Keratinocyte (primary cell): ENCODE measurements at places on chromosomes 2 and 18. TPM values are rescaled to one million over a fixed set of nuclear protein-coding genes. Genes with fewer than 3 reads are reported as not detected.

GRCh38 chr18:74856928-74857327 is 259.3 kb downstream of the ZNF407 start:
- no peak for DNase-seq

GRCh38 chr2:221060376-221060775 is 511.7 kb downstream of the EPHA4 start:
- no peak for DNase-seq

SRSF7 gene
- 193 to 316 TPM (median 229 TPM) in 3 replicates for polyA plus RNA-seq

SNX17 gene
- polyA plus RNA-seq = 79.4 to 101 TPM (median 83.3 TPM) in 3 replicates

LOXL3 gene
- polyA plus RNA-seq = 0.21 to 0.57 TPM (median 0.26 TPM) in 3 replicates

HOXD8 gene
- 0.05 TPM in 1 of 3 replicates, not detected in the others for polyA plus RNA-seq

GRCh38 chr2:197167608-197168314 is 142.8 kb downstream of the ANKRD44 start:
- DNase-seq = no peak

BOLL gene
- polyA plus RNA-seq = not detected in 3 replicates

TNS1 gene
- polyA plus RNA-seq = 1.7 to 2.9 TPM (median 2.5 TPM) in 3 replicates

LCT gene
- polyA plus RNA-seq = 0.01 TPM in 1 of 3 replicates, not detected in the others

DNA sequence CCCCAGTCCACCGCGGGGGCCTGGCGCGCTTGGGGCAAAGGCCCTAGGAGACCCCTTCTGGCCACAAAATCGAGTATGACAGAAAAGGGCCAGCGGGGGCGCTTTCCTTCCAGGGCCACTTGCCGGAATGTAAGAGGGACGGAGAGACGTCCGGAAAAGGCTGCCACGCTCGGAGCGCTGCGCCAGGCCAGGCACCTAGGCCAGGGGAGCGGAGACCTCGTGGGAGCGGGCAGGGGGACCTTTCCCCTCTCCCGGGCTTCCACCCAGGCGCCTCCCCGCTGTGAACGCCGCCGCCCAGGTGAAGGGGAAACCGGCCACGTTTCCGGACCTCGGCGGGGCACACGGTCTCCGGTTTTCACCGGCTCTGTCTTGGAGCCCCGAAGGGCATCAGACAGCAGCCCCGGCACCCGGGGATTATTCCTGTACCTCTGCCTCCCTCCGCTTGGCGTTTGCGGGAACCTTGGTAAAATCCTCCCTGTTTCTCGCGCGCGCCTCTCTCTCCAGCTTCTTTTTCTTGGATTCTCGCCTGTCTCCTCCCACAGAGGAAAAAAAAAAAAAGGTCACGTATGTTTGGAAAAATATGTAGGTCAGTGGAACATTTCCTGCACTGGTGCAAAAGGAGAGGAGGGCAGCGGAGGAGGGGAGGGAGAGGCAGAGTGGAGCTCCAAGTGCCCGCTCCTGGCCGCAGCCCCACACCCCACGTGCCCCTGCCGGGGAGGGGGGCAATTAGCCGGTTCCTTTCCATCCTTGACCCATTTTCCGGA is 1.2 kb upstream of the NPAS2 start:
- DNase-seq = no peak

ROCK1 gene
- polyA plus RNA-seq = 14.8 to 25.9 TPM (median 16.1 TPM) in 3 replicates

DNA sequence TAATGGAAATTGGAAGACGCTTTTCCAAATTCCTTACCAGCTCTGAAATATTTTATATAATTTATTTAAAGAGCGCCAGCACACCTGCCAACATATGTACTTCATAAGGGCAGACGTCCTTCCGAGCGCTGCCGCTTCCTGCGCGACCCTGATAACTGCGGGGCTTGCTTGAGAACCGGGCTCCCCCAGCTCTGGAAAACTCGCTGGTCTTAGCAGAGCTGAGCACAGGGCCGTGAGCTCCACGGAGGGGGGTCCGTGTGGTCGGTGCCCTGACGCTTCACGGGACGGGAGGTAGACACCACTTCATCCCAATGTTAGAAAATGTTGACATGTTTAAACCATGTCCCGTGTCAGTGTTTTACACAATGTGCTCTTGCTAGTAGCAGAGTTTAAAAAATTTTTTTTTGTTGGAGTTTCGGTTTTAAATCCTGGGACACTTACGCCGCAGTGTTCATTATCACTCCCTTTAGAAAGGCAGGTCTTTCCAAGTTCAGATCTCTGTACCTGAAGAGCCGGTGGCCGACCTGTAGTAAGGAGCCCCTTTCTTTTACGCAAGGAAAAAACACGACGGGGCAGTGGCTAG is 1.6 kb downstream of the NFATC1 start:
- no peak for DNase-seq

DNA sequence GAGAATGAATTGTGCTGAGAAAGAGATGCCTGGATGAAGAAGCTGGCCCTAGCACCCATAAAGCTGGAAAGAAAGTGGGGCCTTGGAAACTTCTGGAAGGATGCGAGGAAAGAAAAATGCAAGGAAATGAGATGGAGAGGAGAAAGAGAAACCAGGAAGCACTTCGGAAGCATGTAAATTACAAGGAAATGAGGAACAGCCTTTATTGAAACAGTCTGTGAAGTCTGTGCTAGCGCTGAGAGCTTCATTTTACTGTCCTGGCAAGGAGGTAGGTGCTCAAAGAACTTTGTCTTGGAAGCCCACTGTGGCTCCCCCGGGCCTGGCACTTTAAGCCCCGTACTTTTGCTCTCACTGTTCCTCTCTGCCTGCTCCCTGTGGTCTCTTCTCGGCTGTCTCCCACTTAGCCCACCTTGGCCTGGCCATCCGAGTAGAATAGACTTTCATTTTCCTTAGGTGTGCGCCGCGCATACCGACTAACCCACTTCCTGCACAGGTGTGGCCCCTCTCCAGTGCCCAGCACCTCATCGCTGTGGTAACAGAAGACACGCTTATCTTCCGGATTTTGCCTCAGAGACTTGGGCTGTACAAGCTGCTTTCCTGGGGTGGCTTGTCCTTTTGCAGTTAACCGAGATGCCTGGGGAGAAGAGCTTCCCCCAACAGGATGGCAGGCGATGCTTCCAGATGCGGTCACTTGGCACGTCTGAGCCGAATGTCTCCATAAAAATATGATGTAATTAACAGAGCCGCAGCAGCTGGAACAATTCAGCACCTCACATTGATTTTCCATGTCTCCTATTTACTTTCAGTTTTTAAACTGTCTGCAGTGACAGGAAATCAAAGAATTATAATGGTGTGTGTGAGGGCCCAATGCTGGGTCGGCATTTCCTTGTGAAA is 199.6 kb downstream of the HRH4 start:
- no peak for DNase-seq

DNA sequence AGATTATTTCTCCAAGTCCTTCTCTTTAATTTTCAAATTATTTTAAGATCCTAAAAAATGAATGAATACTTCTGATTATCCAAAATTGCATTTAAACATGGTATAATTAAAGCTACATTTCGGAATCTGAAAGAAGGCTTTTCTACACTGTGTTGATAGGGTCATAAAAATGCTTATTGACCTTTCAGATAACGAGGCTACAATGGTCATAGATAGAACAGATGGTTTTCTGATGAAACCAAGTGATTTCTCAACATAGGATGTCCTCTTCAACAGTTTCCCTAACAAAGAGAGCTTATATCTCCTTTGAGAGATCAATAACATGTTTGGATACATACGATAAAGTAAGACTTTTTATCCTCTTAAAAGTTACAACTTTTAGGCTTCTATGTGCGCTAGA is 201.1 kb downstream of the PTH2R start:
- no peak for DNase-seq

GRCh38 chr2:134999521-134999920 is 47.7 kb downstream of the MAP3K19 start:
- no peak for DNase-seq

PLEK gene
- 0.04 to 0.28 TPM in 2 of 3 replicates, not detected in the other for polyA plus RNA-seq

RFTN2 gene
- 0.18 to 0.37 TPM (median 0.25 TPM) in 3 replicates for polyA plus RNA-seq

CHRNG gene
- not detected in 3 replicates for polyA plus RNA-seq

ASB18 gene
- not detected in 3 replicates for polyA plus RNA-seq

GRCh38 chr2:240436683-240437550 is 1.5 kb downstream of the GPC1 start:
- no peak for DNase-seq

- no peak for DNase-seq
Observed at GRCh38 chr2:218145124-218145523, 19.3 kb downstream of the CXCR2 start.

DNA sequence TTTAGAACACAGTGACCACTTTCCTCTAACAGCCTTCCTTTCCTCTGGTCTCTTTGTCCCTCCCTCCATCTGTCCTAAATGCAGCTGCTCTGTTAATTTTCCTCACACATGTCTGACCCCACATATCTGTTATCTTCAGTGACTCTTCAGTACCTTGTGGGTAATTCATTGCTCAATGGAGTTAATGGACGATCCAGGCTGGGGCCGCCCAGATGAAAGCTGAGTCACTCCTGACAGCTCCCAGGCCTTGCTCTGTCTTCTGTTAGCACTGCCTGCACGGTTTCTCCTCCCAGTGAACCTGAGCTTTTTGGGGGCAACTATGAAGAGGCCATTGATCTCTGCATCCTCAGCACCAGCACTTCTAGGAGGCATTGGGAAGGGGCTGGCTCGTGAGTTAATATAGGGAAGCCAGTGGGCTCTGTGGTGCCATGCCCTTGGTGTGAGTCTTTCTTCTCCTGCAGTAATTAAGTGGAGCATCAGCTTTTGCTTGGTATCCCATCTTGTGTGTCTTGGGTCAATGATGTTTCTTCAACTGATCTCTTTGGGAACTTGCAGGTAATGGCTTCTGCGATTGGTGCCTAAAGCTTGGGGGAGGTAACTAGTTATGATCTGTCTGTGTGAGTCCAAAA is 67.3 kb downstream of the SNORC start:
- no peak for DNase-seq

FAM237A gene
- polyA plus RNA-seq = not detected in 3 replicates

KRCC1 gene
- 12.4 to 21.1 TPM (median 16.2 TPM) in 3 replicates for polyA plus RNA-seq

GRB14 gene
- 1.4 to 4.2 TPM (median 2.3 TPM) in 3 replicates for polyA plus RNA-seq

STARD6 gene
- polyA plus RNA-seq = 0.30 TPM in 1 of 3 replicates, not detected in the others

GREB1 gene
- polyA plus RNA-seq = 0.02 to 0.13 TPM (median 0.03 TPM) in 3 replicates

DNA sequence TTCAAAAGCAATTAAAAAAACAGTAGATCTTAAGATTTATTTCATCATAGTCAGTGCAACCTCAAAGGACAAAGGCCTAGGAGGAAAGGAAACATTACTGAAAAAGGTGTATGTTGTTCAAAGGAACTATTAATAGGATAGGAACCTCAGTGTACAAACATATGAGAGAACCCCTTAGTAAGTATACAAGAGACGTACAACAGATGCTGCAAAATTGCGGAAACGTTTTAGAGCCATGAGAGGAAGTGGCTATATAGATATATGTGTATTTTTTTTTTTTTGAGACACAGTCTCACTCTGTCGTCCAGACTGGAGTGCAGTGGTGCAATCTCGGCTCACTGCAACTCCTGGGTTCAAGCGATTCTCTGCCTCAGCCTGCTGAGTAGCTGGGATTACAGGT is 22.2 kb downstream of the PIK3C3 start:
- no peak for DNase-seq

TSPYL6 gene
- polyA plus RNA-seq = not detected in 3 replicates

DNA sequence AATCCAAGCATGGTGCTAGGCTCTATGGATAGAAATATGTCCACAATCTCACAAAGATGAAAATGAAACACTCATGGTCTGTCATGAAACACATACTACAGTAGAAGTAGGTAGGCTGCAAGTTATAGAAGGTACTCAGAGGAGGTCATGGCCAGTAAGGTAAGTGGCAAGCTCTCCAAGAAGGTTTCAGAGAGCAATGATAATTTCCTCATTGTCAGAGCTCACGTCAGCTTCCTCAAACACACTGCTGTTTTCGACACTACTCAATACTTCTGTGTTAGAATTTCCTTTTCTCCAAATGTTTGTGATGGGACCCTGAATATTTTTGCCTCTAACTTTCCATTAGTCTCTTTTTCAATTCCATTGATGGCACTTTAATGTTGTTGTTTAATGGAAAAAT is 25.5 kb downstream of the CCDC141 start:
- DNase-seq = no peak

TNFAIP6 gene
- 0.12 to 0.21 TPM in 2 of 3 replicates, not detected in the other for polyA plus RNA-seq

- no peak for DNase-seq
Observed at GRCh38 chr18:26215247-26215970, 10.8 kb upstream of the TAF4B start.

DNA sequence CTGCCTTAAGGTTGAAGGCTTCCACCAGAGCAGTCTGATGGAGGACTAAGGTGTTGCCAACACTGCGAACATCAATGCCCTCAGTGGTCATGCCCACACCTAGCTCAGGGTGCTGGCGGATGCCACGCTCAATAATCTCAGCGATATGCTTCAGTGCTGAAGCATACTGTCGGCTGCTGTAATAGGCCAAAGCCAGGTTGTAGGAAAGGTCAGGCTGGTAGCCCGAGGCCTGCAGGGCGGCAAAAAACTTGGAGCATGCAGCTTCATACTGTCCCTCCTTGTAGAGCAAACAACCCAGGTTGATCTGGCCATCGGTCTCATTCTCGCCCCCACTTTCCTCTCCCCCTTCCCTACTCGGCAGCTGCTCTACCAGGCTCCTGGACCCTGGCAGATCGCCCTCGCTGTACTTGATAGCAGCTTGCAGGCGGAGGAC is 159.4 kb downstream of the AGPS start:
- DNase-seq = no peak

GRCh38 chr2:50556934-50557575 is 474.9 kb downstream of the NRXN1 start:
- DNase-seq = no peak

DNA sequence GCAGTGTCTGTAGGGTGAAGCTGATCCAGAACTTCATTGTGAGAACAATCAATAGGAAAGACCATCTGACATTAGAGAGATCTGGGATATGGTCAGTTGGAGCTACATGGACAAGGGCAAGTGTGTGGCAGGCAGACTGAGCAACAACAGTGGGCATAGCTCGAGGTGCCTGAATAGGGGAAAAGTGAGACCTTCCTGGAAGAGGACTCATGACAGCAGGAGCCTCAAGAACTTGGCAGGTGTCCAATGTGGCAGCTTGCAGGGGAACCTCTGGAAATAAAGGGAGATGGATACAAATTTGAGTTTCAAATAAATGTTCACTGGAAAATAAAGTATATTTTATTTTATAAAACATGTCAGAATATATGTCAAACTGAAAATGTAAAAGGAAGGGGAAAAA is 117.9 kb downstream of the TANC1 start:
- no peak for DNase-seq

DNA sequence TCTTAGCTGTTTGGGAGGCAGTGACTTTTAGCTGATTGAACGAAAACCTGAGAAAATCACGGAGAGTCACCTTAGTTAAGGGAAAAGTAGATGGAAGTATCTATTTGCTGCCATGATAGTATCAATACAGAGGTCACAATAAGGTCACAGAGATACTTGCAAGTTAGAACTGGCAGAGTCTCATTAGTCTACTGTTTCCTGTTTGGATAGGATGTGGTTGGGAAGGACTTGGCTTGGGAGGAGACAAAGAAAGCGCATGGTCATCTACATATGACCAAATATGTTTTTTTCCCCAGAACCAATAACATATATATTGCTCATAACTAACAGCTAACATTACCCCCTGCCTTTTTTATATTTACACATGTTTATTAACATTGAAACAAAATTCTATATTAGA is 78.4 kb upstream of the AQP4 start:
- DNase-seq = no peak

DNA sequence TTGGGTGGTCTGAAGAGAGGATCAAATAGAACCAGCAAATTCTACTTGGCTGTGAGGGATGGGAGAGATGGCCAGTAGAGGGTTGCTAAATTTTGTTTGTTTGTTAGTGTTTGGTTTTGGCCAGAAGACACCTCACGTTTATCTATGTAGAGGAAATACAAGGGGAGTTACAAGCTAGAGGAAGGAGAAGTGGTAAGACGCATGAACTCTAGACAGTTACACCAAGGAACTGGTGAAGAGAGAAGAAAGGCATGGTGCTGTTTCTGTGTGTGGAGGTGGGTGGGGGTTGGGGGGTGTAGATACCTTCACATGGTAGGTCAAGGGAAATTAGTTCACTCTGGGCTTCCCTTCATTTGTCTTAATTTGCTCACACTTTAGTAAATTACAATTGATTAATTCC is 25.6 kb downstream of the RASGRP3 start:
- DNase-seq = no peak

RAB12 gene
- 23.7 to 46.4 TPM (median 24.3 TPM) in 3 replicates for polyA plus RNA-seq

GRCh38 chr2:8671176-8671575 is 10.7 kb upstream of the ID2 start:
- DNase-seq = no peak

STK16 gene
- polyA plus RNA-seq = 35.8 to 44.7 TPM (median 40.2 TPM) in 3 replicates
